ENCODE measurements at places on chromosomes 1 and 21. TPM values are rescaled to one million over a fixed set of nuclear protein-coding genes. Genes with fewer than 3 reads are reported as not detected.

ZNF593OS gene
- not detected for total RNA-seq

PAQR6 gene
- total RNA-seq: 2.2 TPM

C1orf94 gene
- total RNA-seq: not detected

AK5 gene
- total RNA-seq: 0.54 TPM

SLC1A7 gene
- total RNA-seq: not detected

GMEB1 gene
- total RNA-seq: 12.7 TPM

PLPPR5 gene
- not detected for total RNA-seq

AMY2B gene
- 7.3 TPM for total RNA-seq

Measured in hematopoietic multipotent progenitor cell (in vitro differentiated cells).